Inflammatory macrophage treated with lipopolysaccharide for 1 hour (primary cell): ENCODE measurements at places on chromosomes 2 and 18.

DNA sequence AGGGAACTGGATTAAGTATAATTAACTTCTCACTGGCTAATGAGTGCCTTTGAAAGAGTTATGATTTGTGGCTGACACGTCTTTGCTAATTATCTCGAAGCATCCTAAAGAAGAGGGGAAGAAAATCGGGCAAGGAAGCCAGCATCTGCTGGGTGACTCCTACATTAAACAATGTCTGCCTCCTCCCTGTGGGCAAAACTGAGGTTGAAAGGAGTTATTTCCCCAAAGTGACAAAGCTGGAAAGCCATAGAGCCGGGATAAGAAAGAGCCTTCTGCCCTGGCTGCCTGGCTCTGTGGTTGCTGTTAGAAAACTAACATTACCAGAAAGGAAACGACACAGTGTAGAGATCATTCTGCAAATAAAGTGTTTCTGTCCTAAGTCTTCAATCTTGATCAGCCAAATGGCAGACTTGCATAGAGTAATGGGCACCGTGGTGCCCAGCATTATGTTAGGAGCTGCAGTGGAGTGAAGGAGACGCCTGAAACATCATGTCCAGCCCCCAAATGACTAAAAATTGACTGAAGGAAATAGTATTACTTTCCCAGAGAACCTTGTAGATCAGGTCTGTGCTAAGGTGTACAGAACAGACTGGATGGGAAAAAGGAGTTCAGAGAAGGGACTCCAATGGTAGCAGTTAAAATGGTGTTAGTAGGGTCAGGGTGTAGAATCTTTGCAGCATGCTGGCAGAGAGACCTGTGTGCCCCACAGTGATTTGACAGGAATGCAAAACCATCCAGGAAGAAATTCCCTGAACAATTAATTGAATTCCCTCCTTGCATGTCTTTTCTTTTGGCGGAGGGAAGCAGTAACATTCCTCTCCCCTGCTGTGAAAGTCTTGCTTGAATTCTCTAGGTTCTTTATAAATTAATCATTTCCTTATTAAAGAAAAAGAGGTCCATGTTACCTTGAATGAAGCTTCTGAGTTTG, 44.4 kb downstream of the ALPK2 start:
- no peak for DNase-seq

DNA sequence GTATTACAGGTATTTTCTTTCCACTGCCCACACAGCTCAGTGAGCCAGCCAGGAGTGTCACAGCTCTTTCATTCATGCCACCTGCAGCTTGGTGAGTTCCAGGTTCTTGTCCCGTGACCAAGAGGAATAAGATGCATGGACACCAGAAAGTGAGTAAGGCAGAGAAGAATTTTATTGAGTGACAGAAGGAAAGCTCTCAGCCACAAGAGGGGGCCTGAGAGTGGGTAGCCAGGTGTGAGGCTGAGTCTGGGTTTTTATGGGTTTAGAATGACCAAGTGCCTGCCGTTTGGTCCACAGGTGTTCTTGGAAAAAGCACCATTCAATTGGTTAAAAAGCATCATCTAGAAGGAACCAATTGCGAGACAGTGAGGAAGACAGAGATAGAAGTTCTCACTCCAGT, 1097.1 kb upstream of the SLC39A10 start:
- no peak for DNase-seq

DNA sequence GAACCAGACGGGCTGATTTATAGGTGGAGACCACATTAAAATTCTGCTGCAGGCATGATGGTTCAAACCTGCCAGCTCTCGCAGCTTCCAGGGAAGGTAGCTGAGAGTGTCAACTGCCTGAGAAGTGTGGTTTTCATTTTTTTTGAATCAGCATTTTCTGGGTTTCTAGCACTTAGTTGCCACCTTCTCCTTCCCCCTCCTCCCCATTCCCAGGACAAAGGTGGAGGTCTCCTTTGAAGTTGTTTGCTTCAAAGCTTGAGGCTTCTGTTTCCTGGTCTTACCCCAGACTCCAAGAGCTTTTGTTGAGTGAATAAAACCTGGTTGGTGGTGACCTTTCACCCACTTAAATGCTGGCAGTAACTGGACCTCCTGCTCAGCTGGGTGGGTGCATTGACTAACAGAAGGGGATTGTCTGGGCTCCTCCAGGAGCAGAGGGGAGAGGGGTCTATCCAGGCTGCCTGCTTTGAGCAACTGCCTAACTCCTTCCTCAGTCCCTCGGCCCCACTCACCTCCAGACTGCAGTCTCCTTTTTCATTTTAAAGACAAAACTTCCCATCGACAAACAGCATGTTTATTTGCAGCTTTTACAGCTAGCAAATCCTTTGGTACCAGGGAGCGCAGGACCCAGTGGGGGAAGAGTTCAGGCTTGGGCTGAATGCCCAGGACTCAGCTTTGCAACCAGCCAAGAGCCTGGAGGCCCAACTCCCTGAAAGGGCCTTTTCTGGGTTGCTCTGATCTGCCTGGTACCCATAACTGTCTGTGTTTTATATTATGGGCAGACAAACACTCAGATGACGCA, 3.5 kb downstream of the RHOB start:
- no peak for DNase-seq

DNA sequence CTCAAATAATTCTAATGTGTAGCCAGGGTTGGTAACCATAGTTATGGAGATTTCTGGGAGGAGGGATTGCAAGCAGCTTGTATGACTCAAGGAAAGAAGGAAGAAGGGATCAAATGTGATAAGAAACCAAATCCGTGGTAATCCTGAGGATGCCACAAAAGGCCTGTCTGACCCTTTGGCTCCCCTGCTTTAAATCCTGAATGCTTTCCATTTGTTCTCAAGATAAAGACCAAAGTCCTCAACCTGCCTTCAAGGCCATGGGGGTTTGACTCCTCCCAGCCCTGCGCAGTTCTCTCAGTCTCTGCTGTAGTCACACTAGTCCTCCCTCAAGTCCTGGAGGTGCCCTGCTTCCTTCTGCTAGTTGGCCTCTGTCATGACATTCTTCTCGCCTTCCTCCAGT, 74.0 kb downstream of the SUMO1 start:
- no peak for DNase-seq

DNA sequence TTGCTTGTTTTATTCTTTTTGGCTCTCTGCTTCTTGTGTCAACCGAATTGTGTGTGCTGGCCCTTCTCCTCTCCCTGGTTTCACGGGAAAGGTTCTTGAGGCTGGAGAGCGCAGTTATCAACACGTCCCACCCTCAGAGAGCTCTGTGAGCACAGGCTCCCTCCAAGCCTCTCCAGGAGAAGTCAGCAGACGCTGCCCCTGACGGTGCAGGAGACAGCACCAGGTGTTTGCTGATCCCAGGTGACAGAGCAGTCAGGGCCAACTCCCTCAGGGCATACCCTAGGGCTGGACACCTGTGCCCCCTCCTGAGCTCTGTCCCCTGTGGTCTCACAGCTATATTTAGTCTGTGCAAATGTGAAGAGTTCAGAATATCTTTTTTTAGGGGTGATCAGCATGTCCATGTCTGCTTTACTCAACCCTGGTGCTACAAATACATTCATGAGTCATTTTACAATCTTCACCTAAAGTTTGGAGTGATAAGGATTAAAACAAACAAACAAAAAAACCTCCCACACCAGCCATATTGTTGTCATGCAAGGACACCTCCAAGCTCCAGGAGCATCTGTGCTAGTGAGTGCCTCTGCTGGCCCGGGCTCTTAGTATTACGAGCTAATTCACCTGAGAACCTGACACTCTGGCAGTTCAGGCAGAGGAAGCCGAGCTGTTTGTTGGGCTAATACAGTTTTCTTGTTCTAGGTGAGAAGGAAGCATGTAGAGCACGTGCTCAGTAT, 65.9 kb upstream of the TMEM200C start:
- no peak for DNase-seq

DNA sequence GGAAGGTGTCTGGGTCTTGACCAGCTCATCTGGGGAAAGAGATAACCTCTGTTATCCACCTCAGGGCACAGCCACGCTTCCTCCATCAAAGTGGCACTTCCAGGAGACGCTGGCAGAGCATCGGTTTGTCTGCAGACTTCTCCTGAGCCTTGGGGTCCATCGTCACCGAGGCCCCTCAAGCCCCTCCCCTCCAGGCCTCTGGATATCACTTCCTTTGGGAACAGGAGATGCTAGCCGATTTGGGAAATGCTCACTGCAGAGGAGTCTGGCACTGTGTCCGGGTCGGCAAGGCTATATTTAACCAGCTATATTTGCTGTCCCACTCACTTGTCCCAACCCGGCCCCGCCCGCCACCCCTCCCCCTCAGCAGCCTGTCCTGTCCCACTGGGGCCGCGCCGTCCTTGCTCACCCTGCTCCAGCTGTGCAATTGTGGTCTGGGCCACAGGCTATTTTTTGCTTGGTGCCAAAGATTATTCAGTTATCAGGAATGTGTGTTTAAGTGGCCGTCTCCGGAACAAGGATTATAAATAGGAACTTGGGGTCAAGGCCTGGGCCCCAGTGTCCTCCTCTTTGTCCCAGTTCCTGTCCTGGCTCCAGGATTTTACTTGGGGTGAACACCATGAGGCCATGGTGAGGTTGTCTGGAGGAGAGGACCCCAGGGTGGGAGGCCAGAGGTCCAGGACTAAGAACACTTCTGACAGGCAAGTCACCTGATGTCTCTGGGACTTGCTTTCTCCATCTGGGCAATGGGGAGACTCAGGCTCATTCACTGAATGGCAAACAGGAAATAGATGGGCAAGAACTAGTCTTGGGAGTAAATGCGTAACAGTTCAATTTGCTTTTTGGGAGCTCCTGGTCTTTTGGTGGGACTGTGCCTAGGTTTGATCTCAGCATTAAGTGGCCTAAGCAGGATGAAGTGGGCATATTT, 263.6 kb downstream of the DYSF start:
- DNase-seq: no peak

- no peak for DNase-seq
Observed at GRCh38 chr2:238952261-238952919, 104.5 kb downstream of the TWIST2 start.

GRCh38 chr2:175880-176820, 87.7 kb downstream of the SH3YL1 start:
- DNase-seq: no peak

- DNase-seq: no peak
Observed at GRCh38 chr2:120624738-120625446, 110.8 kb upstream of the GLI2 start.

DNA sequence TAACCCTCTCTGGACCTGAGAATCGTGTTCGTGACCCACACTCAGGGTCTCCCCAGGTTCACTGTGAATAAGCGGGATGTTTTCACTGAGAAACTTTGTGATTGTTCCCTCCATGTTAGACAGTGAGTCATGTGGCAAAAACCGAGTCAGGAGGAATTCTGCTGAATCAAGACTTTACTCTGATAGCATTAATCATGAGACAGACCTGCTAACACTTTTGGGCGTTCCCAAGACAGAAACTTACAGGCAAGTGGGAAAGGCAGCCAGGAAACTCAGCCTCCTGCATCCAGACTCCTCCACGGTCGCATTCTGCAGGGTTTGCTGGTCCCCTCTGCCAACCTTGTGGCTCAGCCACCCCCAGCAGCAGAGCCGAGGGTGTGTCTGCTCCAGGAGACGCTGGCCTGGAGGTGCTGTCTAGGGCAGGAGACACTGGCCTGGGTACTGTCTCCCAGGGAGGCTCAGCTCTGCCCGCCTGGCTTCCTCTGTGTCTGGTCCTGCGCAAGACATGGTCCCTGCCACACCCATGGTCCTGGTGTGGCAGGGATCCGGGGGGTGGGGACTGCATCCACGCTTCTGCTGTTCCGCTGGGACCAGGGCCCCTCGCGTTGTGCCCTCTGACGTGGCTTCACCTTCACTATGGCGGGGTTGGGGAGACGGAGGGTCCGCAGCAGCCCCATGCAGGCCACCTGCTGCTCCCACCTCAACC, 177.4 kb downstream of the TWIST2 start:
- DNase-seq: no peak

DNA sequence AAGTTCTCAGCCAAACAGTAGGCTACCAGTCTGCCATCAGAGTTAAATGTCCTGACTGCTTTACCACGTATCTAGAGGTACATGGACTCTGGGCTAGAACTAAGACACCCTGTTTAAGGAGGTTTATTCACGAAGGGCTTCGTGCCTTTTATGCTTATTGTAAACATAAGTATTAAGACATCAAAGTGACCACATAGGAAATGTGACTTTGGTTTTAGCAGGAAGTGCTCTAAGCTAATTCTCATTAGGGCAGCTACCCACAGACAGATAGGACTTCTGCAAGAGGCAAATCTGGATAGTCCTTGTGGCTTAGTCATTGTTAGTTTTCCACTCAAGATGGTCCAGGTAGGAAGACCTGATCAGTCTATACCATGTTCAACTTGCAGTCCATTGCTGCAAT, 233.3 kb upstream of the MGAT5 start:
- no peak for DNase-seq

GRCh38 chr18:36481201-36481657, 183.7 kb downstream of the FHOD3 start:
- DNase-seq: no peak

DNA sequence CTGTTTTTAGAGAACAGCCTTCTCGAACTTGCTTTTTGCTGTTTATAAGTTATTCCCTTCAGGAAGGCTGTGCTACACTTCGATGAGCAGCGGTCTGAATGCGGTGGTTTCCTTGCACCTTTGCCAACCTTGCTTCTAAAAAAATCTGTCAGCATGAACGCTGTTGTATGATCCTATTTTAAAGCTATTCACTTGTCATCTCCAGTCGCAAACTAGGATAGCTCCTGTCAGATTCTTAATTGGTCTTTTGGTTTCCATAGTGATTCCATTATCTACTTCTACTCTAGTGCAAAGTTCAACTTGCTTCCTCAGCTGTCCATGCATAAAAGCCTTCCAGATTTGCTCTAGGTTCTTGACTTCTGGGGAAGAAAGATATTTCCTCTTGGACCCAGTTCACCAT, 76.3 kb upstream of the GALNT3 start:
- no peak for DNase-seq

DNA sequence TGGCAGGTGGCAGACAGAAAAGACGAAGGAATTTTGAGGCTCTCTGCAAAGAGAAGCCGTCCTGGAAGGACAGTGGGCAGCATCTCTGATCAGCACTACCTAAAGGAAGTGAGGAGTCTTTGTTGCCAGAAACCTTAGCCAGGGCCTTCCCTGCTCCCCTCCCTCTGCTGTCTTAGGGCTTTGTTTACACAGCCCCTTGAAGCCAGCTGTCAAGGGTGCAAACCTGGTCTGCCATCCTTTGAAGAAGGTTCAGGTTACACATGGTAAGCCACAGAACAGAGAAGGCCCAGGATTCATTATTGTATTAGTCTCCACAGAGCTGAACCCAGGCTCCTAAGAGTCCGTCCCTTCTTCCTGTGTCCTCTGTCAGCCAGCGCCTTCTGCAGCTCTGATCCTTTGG, 356.7 kb downstream of the TGIF1 start:
- DNase-seq: no peak

- no peak for DNase-seq
Observed at GRCh38 chr2:195672674-195673073, 15.6 kb downstream of the SLC39A10 start.

DNA sequence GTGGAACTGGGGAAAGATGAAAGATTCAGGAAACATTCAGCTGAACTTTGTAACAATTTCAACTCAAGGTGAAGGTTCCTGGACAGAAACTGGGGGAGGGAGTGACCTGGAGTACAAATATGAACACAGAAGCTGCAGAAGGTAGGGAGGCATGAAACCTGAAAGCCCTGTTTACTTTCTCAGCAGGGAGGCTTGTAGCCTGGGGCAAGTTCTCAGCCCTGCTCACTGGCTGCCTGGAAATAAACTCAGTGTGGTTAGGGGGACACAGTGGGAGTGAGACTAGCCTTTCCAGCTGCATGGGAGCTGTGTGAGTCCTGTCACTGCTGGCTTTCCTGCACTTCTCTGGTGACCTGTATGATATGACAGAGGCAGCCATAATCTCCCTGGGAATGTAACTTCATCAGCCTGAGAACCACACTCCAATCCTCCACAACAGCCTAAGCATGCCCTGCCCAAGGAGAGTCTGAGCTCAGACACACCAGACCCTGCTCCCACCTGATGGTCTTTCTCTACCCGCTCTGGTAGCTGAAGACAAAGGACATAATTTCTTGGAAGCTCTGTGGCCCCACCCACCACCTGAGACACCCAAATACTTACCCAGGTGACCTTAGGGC, 77.0 kb downstream of the ZSWIM2 start:
- no peak for DNase-seq
